ENCODE measurements at places on chromosomes 5 and 9.

DNA sequence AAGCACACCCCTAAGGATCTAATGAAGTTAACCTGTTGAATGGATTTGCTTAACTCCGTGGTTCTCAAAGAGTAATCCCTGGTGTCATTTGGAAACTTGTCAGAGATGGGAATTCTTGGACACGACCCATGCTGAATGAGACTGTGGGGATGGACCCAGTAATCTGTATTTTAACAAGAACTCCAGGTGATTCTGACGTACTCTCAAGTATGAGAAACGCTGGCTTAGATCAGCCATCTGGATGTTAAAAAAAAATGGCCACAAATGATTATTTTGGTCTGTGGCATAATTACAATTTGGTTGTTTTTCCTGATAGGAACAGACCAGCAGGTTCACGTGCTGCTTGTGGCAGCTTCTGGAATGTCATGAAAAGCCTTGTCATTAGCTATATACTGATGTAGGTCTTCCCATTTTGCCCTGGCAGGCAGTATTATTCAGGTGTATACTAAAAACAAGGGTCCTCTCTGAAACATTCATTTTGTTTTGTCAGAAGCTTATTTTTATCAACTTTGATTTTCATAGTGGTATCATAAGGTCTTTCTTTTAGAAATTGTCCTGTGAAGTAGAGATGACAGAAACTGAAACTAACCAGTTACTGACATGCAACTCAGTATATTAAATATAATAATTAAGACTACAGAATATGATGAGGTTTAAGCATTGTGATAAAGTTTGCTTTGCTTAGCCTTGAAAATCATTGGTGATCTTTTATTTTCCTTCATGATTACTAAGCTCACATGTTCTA is 15.4 kb downstream of the CPEB4 start:
- no peak for DNase-seq

DNA sequence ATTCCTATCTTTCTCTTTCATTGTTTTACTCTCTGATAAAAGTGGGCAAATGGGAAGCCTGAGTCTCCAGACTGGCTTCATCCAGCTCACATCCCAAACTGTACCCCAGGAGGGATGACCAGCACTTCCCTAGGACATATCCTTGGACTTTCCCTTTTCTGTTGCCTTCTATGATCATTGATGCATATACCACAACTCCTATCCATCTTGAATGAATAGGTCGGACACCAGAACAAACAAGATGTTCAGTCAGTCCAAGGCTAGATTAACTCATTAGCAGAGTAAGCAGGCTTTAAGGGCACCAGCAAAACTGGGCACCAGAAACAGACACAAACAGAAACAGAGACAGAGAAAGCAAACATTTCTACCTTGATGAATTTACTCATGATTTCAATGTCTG is 159.1 kb upstream of the RGMB start:
- DNase-seq = no peak

DNA sequence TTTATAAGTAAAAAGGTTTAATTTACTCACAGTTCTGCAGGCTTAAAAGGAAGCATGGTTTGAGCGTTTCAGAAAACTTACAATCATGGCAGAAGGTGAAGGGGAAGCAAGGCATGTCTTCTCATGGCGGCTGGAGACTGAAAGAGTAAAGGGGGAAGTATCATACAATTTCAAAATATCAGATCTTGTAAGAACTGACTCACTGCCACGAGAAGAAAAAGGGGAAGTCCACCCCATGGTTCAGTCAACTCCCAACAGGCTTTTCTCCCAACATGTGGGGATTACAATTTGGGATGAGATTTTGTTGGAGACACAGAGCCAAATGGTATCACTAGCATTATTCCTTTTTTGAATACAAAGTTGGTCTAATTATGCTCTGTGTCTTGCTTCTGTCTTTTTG is 627.9 kb upstream of the ST8SIA4 start:
- no peak for DNase-seq

DNA sequence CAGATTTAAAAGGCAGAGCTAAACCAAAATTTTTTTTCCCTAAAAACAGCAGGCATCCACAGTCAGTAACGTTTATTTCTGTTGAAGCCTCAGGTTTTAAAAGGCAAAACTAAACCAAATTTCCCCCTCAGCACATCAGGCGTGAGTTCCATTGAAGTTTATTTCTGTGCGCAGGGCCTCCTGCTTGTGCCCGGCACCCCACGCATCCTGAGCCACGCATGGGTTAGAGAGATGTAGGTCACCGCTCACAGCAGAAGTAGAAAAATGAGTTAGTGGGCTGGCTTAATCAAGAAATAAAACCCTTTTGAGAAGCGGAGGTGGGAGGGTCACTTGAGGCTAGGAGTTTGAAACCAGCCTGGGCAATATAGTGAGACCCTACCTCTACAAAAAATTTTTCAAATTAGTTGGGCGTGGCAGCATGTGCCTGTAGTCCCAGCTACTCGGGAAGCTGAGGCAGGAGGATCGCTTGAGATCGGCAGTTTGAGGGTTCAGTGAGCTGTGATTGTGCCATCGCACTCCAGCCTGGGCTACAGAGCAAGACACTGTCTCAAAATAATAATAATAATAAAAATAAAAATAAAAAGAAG is 75.6 kb upstream of the SPIN1 start:
- no peak for DNase-seq

GRCh38 chr5:33641744-33642505 is 201.2 kb downstream of the TARS1 start:
- DNase-seq = peak; percentile 69

- no peak for DNase-seq
These were observed 923 bp upstream of the ZBTB5 start for GRCh38 chr9:37466037-37466709.

DNA sequence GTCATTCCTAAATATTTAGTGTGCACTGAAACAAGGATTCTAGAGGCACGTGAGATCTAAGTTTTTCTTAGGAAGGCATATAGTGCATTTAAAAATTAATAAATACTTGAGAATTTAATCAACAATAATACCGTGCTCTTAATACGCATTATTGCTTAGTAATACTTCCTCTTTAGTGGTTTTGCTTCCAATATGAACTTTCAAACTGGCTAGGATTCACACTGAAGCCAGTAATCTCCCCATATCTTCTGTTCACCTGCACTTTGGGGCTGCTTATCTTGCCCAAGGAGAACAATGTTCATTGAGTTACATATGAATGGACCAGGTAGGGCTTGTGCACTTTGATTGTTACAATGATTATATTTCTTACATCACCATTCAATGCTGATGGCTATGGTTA is 180.5 kb upstream of the RIOK2 start:
- no peak for DNase-seq

DNA sequence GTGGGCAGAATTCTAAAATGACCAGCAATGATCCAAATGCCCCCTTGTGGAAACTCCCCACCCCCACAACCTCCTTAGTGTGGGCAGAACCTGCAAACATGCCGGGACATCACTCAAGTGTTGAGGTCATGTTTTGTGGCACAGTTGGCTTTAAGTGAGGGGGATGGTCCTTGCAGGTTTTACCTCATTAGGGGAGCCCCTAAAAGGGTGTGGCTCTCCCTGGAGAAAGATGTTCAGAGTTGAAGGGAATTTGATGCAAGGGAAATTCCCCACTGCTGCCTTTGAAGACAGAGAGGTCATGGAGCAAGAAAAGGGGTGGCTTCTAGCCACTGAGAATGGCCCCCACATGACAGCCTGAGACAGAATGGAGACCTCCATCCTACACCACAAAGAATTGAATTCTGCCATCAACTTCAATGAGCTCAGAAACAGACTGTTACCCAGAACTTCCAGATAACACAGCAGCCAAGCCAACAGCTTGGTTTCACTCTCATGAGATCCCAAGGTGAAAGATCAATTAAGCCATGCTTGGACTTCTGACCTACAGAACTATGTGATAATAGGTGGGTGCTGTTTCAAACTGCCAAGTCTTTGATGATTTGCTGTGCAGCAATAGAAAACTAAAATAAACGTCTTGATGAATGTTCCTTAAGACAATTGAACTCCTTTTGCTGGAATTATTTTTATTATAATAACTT is 103.4 kb downstream of the MED10 start:
- DNase-seq = no peak

DNA sequence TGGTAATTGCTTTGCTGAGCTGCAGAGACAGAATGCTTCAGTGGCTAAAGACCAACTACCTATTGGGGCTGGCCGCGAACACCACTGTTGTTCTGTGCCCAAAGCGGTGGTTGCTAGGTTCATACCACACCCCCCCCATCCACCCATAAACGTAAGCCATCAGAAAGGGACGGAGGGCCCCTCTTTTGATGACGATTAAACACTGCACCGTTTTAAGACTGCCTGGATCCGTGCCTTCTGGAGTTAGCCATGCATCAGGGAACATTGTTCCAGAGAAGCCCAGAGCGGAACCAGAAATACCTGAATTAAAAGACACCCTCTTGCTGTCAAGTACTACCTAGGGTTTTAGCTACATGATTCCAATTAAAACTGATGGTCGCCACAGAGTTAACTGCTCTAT is 369.1 kb upstream of the DAP start:
- no peak for DNase-seq

DNA sequence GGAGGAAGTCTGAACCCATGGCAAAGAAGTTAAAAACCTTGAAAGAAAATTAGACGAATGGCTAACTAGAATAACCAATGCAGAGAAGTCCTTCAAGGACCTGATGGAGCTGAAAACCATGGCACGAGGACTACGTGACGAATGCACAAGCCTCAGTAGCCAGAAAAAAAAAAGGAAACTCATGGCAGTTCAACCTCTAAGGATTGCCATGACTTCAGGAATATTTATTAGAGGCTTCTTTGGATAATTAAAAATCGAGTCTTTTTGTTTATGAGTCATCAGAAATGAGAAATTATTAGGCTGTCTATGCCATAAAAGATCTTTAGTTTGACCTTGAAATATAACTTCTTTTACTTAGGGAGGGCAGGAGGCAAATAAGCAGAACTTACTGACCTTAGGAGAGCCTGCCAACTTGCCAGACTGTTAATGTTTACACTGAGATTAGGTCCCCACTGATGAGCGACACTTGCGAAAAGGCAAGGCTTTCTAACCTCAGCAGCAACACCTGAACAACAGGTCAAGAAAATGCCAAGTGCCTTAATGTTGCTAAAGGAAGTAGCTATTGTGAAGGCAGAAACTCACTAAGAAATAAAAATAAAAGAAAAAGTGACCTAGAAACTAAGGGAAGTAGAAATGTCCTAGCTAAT is 55.2 kb upstream of the TUSC1 start:
- no peak for DNase-seq

DNA sequence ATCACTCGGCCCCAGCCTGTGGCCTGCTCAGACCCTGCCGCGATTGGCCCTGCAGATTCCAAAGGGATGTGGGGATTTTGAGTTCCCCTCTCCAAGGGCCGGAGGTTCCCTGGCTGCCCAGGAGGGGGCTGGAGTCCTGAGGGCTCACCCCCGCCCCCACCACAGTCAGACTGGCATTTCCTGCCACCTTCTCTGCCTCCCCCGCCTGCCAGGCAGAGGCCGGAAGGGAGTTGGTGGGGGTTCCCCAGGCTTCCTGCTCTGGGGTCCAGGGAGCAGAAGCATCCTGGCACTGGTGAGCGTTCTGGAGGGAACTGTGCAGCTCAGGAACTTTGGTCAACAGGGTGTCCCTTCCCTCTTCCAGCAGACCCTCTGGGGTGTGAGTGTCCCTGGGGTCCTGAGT is 70.6 kb downstream of the RXRA start:
- DNase-seq = no peak

DNA sequence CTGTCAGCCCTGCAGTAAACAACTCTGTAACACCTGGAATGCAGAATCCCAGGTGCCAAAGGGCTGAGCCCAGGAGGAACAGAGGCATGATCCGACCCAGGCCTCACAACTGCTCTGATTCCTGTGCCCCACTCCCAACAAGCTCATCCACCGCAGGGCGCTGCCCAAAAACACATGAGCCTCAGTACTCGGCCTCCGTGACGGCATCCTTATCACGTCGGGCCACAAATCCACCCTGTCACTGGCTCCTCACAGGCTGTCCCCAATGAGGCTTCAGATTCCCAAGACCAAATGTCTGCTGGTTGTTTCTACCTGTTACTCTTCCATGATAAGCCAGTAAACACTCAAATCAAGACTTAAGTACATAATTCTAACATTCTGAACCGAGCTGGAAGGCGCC is 15.2 kb downstream of the QSOX2 start:
- DNase-seq = no peak

DNA sequence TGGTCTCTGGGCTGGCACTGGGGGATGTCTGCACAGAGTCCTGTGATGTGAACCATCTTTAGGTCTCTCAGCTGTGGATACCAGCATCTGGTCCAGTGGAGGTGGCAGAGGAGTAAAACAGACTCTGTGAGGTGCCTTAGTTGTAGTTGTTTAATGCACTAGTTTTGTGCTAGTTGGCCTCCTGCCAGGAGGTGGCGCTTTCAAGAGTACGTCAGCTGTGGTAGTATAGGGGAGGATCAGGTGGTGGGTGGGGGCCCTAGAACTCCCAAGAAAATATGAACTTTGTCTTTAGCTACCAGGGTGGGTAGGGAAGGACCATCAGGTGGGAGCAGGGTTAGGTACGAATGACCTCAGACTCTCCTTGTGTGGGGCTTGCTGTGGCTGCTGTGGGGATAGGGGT is 197.1 kb downstream of the TMC1 start:
- DNase-seq = no peak

GRCh38 chr5:153147891-153148623 is 342.4 kb upstream of the GRIA1 start:
- peak; percentile 27 for DNase-seq

DNA sequence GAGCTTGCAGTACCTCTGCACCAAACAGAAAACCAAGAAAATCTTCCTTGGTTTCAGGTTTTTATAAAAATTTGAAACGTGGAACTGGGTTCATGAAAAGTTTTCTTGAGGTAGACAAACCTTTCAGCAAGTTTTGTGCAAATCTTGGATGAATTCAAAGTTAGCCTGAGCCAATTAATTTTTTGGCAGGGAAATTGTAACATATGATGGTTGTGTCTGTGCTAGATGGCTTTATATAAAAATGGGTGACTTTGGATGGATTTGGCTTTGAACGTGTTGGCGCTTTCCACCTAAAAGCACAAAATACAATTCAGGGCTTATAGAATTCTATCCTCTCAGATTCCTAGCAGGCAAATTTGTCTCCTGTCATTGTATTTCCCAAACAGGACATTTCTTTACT is 524.4 kb downstream of the CAAP1 start:
- no peak for DNase-seq

DNA sequence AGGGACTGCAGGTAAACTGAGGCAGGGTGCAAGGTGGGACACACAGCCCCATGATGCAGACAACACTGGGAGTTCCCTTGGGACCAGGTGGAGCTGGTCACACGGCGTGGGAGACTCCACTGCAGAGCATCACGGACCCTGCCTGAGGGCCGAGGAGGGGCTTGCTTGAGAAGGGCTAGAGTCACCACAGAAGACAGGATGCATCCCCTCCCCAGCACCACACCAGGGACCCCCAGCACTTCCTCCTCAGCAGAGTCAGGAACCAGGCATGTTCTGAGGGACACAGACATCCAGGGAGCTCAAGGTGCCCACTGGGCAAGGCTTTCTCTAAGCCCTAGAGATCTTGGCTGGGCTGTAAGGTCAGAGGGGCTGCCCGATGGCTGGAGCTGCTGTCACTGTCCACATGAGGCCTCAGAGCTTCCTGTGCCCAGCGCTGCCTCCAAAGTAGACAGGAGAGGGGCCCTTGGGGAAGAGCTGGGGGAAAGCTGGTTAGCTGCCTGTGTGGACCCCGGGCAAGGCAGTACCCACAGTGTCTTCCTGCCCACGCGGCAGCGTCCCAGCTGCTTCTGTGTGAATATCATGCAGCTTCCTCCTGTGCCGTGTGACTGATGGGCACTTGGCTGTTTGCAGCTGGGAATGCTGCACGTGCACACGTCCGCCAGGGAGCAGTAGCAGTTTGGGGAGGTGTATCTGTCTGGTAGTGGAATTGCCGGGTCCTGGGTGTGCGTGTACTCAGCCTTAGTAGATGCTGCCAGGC is 176.6 kb downstream of the CACNA1B start:
- DNase-seq = no peak
